Renal pelvis (tissue), 12 donors: ENCODE measurements at places on chromosomes 16 and 17.

DNA sequence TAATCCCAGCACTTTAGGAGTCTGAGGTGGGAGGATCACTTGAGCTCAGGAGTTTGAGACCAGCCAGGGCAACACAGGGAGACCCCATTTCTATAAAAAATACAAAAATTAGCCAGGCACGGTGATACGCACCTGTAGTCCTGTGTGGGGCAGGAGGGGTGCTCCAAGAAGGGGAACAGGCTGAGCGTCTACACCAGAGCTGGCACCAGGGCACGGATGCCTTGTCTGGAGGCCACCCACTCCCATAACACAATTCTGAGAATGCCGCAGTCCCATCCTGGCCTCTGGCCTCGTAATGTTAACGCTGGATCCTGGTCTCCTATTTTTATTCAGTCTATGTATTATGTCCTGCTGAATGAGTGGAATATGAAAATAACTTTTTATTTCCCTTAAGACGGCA lies 161.3 kb downstream of the WSCD1 start:
- no peak for DNase-seq

DNA sequence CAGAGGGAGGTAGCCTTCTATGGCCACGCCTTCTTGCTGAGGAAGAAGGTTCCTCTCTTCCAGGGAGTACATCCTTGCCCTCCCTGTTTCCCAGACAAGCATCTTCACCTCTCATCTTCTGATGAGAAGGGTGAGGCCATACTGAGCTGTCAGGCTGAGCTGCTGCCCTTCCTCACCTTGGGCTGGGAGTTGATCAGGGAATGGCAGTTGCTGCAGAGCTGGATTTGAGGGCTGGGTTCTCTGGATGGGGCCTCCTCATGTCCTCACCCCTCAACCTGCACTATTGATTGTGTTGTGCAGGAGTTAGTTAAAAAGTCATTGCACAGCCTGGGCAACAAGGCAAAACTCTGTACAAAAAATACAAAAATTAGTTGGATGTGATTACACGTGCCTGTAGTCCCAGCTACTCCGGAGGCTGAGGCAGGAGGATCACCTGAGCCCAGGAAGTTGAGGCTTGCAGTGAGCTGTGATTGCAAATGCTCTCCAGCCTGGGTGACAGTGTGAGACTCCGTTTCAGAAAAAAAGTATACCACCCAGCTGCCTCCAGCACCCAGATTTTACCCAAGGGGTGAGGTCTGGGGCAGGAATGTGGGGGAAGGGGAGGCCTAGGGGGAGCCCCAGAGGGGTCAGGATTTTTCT lies 2.0 kb downstream of the ERBB2 start:
- DNase-seq = no peak

- no peak for DNase-seq
Observed at GRCh38 chr17:11901931-11902330, 95.3 kb downstream of the ZNF18 start.

DNA sequence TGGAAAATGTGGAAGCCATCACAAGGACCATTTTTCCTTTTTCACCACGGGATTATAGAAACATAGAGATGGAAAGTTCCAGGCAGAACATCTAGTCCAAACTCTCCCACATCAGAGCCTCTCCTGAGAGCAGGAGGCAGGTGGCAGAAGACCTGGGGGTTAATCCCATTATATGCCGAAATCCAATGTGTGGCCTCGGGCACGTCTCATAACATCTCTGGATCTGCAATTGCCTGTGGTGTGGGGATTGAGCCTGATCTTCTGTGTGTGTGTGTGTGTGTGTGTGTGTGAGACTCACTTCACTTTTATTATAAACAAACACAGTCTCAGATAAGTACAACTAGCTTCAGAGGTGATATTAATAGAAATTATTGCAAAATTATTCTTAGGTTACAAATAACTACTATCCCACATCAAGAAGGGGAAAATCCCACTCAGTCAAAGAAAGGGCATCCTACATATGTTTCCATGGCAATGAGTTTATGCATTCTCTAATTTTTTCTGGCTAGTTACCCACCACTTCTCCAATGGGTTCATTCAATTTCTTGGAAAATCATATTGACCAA lies 199.1 kb downstream of the FOXL1 start:
- DNase-seq = no peak

GRCh38 chr17:2853283-2854142 lies 57.3 kb downstream of the RAP1GAP2 start:
- DNase-seq = no peak

DNA sequence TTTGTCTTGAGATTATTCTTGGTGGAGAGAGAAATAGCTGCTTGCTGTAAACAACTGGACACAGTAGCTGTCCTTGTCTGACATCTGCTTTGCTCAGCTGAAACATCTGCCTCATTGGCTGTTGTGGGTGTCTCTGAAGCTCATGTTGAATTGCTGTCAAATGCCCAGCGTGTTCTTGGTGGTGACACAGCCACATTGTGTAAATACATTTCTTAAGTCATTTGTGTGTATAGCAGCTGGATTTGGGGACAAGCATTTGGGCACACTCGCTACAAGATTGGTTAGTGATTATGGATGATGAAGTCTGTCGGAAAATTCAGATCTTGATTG lies 5.3 kb downstream of the FAM234A start:
- DNase-seq = no peak

DNA sequence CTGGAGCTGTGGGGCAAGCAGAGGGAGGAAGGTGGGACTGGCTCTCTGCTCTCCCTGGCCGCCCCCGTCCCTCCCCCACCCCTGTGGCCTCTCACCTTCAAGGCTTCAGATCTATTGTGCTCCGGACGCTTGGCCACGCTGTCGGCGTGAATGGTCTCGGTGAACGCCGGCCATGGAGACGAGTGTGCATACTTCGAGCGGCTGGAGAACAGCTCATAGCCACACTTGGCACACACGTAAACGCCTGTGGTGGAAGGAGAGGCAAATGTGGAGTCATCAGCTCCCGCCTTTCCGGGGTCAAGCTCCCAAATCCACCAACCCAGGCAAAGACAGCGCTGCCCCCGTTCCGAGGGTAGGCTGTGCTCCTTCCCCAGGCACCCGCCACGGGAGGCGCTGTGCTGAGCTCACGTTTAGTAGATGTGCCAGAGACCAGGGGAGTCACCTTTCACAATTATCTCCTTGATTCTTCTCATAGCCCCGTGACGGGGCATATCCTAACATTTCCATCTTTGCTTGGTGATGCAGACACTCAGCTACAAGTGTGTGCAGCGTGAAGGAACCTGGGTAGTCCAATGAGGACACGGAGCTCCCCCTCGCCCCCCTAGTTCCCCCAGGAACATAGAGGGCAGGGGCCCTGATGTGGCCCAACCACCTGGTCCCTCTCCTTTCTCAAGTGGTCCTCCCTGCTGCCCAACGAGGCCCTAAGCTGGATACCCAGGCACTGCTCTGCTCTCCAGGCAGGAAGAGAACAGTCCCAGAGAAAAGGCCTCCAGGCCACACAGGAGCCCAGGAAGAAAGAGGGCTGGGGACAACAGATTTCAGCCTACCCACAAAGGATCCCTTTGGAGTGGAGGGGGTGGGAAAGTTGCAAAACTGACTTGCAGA lies 1.6 kb downstream of the MSRB1 start:
- no peak for DNase-seq

GRCh38 chr17:75487351-75488070 lies 27.8 kb downstream of the CASKIN2 start:
- DNase-seq = no peak

DNA sequence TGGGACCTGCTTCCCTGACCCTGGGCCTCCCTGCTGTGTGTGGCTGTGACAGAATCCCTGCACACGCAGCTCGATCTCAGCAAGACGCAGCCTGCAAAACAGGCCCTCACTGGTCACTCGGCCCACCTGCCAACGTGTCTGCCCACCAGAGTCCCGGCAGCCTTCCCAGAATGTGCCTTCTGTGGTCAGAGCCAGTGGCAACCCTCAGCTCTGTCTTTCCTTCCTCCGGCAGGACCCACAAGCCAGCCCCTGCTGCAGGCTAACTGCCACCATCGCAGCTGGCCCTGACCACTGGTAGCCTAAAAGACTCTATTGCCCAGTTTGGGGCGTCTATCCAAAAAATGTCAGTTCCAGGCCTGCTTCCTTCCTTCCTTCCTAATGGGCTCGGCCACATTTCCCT lies 83.2 kb downstream of the LITAF start:
- no peak for DNase-seq

GRCh38 chr17:74730491-74731346 lies 6.3 kb upstream of the RAB37 start:
- DNase-seq = no peak

DNA sequence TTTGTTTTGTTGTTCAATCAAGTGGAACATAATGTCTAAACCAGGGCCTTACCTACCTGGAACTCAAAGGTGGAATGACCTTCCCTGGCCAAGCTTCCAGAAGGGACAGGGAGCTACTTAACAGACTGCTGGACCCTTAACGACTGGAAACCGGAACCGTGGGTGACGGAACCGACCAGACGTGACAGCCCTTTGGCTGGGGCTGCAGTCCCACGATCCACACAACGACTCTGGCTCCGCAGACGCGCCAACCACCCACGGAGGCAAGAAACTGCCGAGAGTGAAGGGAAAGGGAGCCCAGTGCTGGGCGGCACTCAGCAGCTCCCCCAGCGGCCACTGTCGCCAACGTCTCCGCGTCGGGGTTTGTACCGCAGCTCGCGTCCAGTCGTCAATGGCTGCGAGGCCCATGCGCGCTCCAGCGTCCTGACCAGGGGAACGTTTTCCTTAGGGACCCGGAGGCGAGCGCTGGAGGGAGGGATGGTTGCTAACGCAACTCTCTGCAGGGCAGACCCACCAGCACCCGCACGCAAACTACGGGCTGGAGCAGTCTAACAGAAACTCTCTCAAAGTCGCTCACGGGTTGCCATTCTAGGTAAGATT lies 5.5 kb upstream of the KIF22 start:
- DNase-seq = peak; percentile 55

- no peak for DNase-seq
Observed at GRCh38 chr16:12664164-12664733, 139.4 kb downstream of the CPPED1 start.

- no peak for DNase-seq
Observed at GRCh38 chr17:6413065-6413464, 21.9 kb downstream of the AIPL1 start.

- DNase-seq = peak; percentile 9
Observed at GRCh38 chr16:64615630-64616280, 506.1 kb downstream of the CDH11 start.

DNA sequence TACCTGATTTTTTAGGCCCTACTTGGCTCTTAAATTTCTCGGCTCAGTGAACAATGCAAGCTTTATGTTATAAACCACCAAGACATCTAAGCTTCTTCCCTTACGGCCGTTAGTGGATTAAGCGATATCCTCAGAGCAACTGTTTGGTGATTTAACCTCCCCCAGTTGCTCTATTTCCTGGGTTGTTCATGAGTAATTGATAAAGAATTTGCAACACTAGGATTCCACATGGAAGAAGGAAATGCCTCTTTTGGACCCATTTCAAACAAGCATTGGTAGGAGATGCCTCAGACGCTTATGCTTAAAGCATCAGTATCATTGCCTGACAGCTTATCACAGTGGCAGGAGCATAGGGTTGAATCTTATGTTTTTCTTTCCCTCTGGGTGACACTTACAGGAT lies 65.3 kb downstream of the RBFOX1 start:
- no peak for DNase-seq

DNA sequence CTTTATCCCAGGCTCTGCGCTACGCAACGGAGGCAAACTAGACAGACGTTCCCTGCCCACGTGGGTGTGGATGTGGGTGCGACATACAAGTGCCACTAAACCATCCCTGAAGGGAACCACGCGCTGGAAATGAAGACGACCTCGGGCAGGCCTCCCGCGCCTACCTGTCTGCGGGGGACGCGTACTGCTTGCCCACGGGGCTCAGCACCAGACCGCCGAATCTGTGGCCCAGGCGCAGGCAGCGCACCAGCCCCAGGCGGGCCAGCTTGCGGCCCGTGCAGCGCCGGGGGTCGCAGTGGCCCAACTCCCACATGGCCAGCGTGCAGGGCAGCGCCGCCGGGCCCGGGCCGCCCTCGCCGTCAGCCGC lies 480 bp downstream of the TSR3 start:
- no peak for DNase-seq

- no peak for DNase-seq
Observed at GRCh38 chr17:57530508-57530907, 214.6 kb downstream of the CCDC182 start.

- no peak for DNase-seq
Observed at GRCh38 chr16:68487669-68488068, 39.4 kb upstream of the SMPD3 start.

GRCh38 chr16:27369806-27370205 lies 32.2 kb upstream of the IL21R start:
- DNase-seq = no peak

DNA sequence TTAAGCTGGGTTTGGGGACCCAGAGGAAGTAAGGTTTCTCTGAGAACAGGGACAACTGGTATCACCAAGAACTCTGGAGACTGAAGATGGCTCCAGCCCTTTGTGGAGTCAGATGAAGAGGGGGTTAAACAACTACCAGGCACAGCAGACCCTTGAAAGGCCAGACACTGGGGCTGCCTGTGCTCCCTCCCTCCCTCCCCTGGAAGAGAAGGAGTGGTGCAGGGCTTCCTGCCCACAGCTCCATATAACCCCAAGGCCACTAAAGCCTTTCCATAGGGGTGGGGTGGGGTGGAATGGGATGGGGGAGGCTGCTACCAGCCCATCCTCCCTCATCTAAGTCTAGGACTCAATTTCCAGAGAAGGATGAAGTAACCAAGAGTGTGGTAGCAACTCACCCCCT lies 66.7 kb downstream of the CCDC182 start:
- DNase-seq = no peak

GRCh38 chr16:78823027-78823426 lies 723.6 kb downstream of the WWOX start:
- no peak for DNase-seq

- DNase-seq = no peak
Observed at GRCh38 chr16:56985962-56986360, 3.4 kb upstream of the NLRC5 start.

DNA sequence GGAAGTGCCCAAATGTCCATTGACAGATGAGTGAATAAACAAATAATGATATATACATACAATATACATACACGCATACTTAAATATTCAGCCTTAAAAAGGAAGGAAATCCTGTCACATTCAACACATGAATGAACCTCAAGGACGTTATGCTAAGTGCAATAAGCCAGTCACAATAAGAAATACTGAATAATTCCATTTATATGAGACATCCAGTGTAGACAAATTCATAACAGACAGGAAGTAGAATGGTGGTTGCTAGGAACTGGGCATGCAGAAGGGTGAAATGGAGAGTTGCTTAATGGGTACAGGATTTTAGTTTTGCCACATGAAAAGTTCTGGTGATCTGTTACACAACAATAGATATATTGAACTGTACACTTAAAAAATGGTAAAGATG lies 8.8 kb upstream of the ITGB4 start:
- DNase-seq = no peak
